Activated CD4-positive, alpha-beta T cell treated with anti-CD3 and anti-CD28 coated beads for 36 hours (primary cell): ENCODE measurements at places on chromosomes 7 and 10. TPM values are rescaled to one million over a fixed set of nuclear protein-coding genes. Genes with fewer than 3 reads are reported as not detected.

Gene CCDC71L
- 18.6 TPM for total RNA-seq

Gene NEURL1
- 2.4 TPM for total RNA-seq

- H3K27me3 ChIP-seq = no peaks in the 10 kb centered on the region
- peaks cover 23% of the 10 kb centered on the region for H3K4me1 ChIP-seq
- H3K36me3 ChIP-seq = no peaks in the 10 kb centered on the region
Measured at GRCh38 chr10:61891906-61892585, 9.5 kb upstream of the ARID5B start.

GRCh38 chr7:37901236-37901827 is 15.3 kb downstream of the SFRP4 start:
- H3K27ac ChIP-seq = no peak overlapping the region
- DNase-seq = no peak
- peaks cover 2% of the 10 kb centered on the region for H3K27me3 ChIP-seq
- no peak overlapping the region for H3K4me3 ChIP-seq
- H3K4me1 ChIP-seq = no peaks in the 10 kb centered on the region

- DNase-seq = no peak
- no peak overlapping the region for H3K4me3 ChIP-seq
Measured at GRCh38 chr7:51311166-51311565, 5.4 kb downstream of the COBL start.

Gene SCART1
- 1.7 TPM for total RNA-seq

Gene CYP2E1
- 0.32 TPM for total RNA-seq

- H3K4me3 ChIP-seq = no peak overlapping the region
- H3K36me3 ChIP-seq = no peaks in the 10 kb centered on the region
- H3K27ac ChIP-seq = no peak overlapping the region
- H3K4me1 ChIP-seq = no peaks in the 10 kb centered on the region
Measured at GRCh38 chr10:126880926-126881325, 24.3 kb upstream of the DOCK1 start.

GRCh38 chr10:98833542-98833941 is 386.8 kb upstream of the HPS1 start:
- H3K27ac ChIP-seq = no peak overlapping the region
- DNase-seq = no peak
- H3K4me1 ChIP-seq = no peaks in the 10 kb centered on the region
- H3K4me3 ChIP-seq = no peak overlapping the region
- H3K27me3 ChIP-seq = no peaks in the 10 kb centered on the region

DNA sequence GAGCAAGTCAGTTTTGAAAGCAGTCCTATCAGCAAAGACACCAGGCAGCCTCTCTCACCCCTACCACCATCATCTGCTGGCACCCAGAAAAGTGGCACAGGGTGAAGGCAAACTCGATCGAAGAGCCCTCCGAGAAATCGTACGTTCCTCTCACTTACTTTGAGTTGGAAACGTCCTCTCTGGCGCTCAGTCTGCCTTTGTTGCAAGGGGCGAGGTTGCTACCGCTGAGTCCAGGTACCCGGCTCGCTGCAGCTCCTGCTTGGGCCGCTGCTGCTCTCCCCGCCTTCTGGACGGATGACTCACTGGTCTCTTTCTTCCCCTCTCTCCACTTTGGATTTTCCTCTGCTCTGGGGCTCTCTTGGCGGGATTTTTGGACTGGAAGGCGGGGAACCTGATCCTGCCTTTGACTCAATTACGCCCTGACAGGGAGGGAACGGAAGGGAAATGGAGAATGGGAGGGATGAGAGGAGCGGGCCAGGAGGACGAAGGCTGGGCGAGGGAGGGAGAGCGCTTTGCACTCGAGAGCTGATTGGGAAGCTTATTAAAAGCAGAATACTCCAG is at the start of gene PTN:
Gene PTN (minus strand): TSS at position 453 of the 561 bp plus-strand sequence. CDS start 88,760 bp downstream, outside the sequence.
- H3K27ac ChIP-seq = no peak within 1 kb of the TSS
- no peaks in the 10 kb centered on the region for H3K4me1 ChIP-seq
- DNase-seq = no peak
- H3K27me3 ChIP-seq = peaks cover 13% of the 10 kb centered on the region
- no peaks in the 10 kb centered on the region for H3K36me3 ChIP-seq

Gene IFIT1B
- not detected for total RNA-seq

Gene FAM241B
- total RNA-seq = 6.3 TPM

Gene NODAL
- total RNA-seq = not detected

- no peak overlapping the region for H3K27ac ChIP-seq
- no peaks in the 10 kb centered on the region for H3K27me3 ChIP-seq
- peaks cover 30% of the 10 kb centered on the region for H3K4me1 ChIP-seq
- H3K4me3 ChIP-seq = no peak overlapping the region
Measured at GRCh38 chr10:8233832-8234259, 179.4 kb downstream of the GATA3 start.

Gene ANKMY2
- 9.0 TPM for total RNA-seq

Gene HGF
- total RNA-seq = not detected

DNA sequence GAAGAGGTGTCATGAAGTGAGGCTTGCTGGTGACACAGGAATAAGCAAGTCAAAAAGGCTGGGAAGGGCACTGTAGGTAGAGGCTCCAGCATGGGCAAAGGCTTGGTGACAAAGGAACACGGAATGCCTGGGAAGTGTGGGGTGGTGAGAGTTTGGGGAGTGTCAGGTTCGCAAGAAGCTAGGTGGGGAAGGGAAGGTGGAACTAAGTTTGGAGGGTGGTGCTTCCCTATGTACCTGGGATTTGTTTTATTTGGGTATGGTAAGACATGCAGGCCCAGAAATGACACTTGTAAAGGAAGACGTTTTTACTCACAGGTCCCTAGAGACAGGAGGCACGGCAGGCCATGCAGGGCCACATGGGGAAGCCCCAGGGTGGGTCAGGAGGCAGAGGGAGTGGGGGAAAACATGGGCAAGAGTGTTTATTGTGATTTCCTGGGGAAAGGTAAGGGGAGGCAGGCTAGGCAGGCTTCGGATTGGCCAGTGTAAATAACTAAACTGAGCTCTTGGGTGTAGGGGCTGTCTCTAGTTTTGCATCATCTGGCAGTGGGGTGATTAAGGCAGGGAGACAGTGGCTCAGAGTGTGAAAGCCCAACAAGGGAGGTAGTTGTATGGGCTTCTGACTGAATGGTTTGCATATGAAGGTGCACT is 52.1 kb downstream of the SH2D4B start:
- no peaks in the 10 kb centered on the region for H3K27me3 ChIP-seq
- DNase-seq = no peak
- H3K4me3 ChIP-seq = no peak overlapping the region
- no peak overlapping the region for H3K27ac ChIP-seq

DNA sequence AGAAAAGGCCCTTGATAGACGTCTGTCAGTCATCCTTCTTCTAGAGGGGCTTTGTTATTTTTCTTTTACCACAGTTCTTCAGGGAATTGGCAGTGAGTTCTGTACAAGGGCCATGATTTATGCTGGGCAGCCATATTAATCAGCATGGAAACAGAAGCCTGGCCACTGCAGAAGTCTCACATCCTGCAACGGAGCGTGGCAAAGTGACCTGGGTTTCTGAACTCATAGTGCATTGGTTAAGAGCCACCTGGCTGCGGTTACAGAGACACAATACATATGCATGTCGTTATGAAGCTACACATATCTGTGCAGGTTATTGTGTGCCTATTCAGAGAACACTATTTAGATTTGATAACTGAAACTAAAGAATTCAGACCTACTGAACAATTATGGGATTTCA is 419.4 kb upstream of the CELF2 start:
- no peak overlapping the region for H3K4me3 ChIP-seq
- no peak overlapping the region for H3K27ac ChIP-seq
- peaks cover 23% of the 10 kb centered on the region for H3K27me3 ChIP-seq
- no peaks in the 10 kb centered on the region for H3K36me3 ChIP-seq
- peaks cover 6% of the 10 kb centered on the region for H3K4me1 ChIP-seq
- no peak for DNase-seq

DNA sequence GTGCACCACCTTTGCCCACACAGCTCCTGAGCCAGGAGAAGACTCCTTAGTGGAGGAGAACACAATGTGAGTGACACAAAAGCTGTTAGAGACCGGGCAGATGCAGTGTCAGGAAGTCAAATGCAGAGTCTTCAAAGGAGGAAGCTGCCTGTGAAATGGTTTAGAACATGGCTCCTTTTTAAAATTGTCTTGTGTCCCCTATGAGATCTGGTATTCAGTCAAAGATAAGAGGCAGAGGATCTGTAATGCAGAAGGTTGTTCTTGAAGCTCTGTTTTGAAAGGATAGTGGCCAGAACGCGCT is 133.0 kb downstream of the VIPR2 start:
- no peaks in the 10 kb centered on the region for H3K36me3 ChIP-seq
- H3K27ac ChIP-seq = no peak overlapping the region
- no peak for DNase-seq
- no peak overlapping the region for H3K4me3 ChIP-seq
- peaks cover 9% of the 10 kb centered on the region for H3K27me3 ChIP-seq
- peaks cover 9% of the 10 kb centered on the region for H3K4me1 ChIP-seq

Gene KBTBD2
- total RNA-seq = 21.5 TPM

Gene GPR37
- not detected for total RNA-seq

DNA sequence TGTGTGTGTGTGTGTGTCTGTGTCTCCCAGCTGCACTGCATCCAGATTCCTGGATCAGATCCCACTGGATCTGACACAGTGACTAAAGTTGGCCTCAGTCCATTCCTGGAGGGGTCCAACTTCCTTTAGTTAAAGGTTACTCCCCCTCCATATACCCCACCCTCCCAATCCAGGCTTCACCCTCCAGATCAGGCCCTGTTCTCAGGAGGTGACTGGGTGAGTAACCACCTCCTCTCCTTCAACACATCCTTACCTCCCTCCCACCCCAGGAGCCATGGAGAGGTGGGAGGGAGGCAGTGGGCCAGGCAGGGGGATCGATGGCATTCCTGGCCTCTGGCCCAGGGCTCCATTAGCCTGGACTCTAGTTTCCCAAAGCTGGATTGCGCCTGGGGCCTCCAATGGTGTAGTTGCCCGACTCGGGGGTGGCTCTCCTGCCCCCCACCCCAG is 11.3 kb downstream of the KCNIP2 start:
- no peak for DNase-seq
- no peak overlapping the region for H3K27ac ChIP-seq
- H3K27me3 ChIP-seq = no peaks in the 10 kb centered on the region
- no peaks in the 10 kb centered on the region for H3K36me3 ChIP-seq

DNA sequence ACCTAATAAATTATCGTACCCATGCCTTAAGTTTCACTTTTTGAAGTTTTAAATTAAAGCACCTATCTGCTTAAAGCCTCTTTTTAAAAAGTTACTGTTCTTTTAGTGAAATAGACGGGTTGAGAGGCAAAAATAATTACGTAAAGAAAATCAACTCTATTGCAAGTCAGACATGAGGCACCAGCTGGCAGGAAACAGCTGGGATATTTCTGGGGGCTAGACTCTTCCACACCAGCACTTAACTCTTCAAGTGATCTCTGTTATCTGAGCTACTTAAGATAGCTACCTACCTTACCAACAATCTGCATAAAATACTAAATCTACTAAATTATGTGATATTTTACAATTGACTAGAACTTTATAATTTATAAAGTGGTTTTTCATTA is 35.8 kb downstream of the GBF1 start:
- H3K27me3 ChIP-seq = no peaks in the 10 kb centered on the region
- no peak for DNase-seq
- H3K4me3 ChIP-seq = peak overlapping the region; percentile 0
- peaks cover 1% of the 10 kb centered on the region for H3K36me3 ChIP-seq

DNA sequence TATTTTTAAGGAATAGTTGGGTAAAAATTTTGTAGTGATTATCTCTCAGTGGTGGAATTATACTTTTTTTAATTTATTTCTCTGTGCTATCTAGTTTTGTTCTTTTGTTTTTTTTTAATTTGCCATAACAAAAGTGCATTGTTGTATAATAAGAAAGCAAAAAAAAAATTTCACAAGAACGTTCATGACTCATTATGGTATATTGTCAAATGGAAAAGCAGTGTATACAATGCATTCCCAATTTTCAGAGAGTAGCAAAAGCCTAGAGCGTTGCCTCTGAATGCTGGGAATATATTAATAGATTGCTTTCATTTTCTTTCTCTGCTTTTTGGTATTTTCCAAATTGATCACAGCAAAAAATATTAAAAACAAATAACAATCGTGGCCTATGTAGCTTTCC is 46.3 kb upstream of the GPAM start:
- DNase-seq = no peak
- no peaks in the 10 kb centered on the region for H3K36me3 ChIP-seq
- H3K4me1 ChIP-seq = no peaks in the 10 kb centered on the region

Gene TAS2R3
- 0.69 TPM for total RNA-seq

DNA sequence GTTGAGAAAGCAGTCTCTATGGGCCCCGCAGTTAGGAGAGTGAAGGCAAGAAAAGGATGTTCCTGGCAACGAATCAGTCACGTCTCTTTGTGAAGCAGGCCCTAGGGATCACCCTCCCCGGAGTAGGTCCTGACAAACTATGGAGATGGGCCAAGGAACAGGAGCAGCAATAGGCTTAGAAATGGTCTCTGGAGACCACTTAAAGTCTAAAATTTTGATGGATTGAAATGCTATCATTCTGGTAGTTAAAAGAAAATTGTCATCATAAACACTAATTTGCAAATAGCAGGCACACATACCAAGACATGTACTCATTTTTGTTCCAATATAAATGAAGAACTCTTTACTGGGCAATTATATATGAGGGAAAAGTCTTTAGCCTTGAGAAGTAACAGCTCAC is 123.5 kb downstream of the ITGB8 start:
- no peaks in the 10 kb centered on the region for H3K36me3 ChIP-seq
- no peak for DNase-seq
- no peak overlapping the region for H3K4me3 ChIP-seq
- no peak overlapping the region for H3K27ac ChIP-seq
- H3K4me1 ChIP-seq = no peaks in the 10 kb centered on the region

Gene AP1S1
- 33.7 TPM for total RNA-seq

Gene SLF2
- total RNA-seq = 30.9 TPM

Gene SLC26A5
- not detected for total RNA-seq

GRCh38 chr7:101333912-101334311 is 12.3 kb upstream of the IFT22 start:
- DNase-seq = no peak
- H3K36me3 ChIP-seq = no peaks in the 10 kb centered on the region
- no peaks in the 10 kb centered on the region for H3K4me1 ChIP-seq

DNA sequence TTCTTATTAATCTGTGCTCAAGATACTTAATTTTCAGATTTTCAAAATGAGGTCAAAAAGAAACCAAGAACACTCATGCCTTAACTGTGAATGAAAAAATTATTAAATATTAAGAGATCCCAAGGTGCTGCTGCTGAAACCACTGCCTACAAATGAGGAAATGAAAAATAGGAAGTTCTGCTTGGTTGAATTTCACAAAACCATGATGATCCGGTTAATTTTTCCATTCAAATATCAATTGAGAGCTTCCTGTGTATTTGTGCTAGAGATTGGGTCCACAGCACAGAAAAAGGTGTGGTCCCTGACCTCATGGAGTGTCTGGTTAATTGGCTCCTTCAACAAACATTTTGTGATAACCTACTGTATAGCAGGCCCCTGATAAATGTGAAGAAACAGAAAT is 132.7 kb upstream of the YAE1 start:
- no peak overlapping the region for H3K4me3 ChIP-seq
- DNase-seq = no peak
- no peaks in the 10 kb centered on the region for H3K4me1 ChIP-seq
- no peak overlapping the region for H3K27ac ChIP-seq
- peaks cover 2% of the 10 kb centered on the region for H3K27me3 ChIP-seq
- H3K36me3 ChIP-seq = no peaks in the 10 kb centered on the region

Gene MYO1G
- 376 TPM for total RNA-seq

GRCh38 chr10:108902619-108903285 is 1020.6 kb downstream of the XPNPEP1 start:
- no peak overlapping the region for H3K27ac ChIP-seq
- no peaks in the 10 kb centered on the region for H3K36me3 ChIP-seq
- no peak for DNase-seq
- H3K4me3 ChIP-seq = no peak overlapping the region
- no peaks in the 10 kb centered on the region for H3K4me1 ChIP-seq
